Mesothelial cell of epicardium (in vitro differentiated cells): ENCODE measurements at places on chromosomes 7 and 10. TPM values are rescaled to one million over a fixed set of nuclear protein-coding genes. Genes with fewer than 3 reads are reported as not detected.

DNA sequence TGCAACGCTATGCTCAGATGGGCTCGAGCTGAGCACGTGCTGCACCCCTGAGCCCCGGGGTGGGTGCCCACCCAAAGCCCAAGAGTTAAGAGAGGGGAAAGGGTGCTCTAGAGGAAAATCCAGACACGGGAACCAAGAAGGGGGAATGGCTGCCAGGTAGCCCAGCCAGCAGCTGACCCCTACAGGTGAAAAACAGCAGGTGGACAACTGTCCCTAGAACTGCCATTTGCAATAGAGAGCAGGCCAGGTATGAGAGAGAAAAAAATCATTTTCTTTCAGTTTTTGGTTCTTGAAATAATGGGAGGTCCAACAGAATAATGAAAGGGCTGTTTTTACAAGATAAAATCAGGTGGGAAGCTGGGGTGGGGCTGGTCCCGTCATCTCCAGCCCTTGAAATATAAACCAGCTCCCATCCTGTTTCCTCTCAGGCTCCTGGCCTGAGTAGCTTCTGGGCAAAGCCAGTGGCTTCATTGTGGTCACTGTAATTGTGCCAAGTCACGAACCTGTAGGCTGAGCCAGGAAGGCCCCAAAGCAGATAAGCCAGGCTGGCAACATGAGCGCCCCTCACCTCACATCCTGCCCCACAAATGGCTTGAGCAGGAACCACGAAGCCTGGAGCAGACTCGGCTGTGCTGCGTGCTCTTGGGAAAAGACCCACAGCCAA is 257.8 kb downstream of the SNX10 start:
- no peaks in the 10 kb centered on the region for H3K36me3 ChIP-seq
- no peak overlapping the region for H3K27ac ChIP-seq
- H3K27me3 ChIP-seq = peaks cover 15% of the 10 kb centered on the region
- H3K4me1 ChIP-seq = peaks cover 23% of the 10 kb centered on the region
- no peak overlapping the region for H3K4me3 ChIP-seq
- no peak for DNase-seq

GRCh38 chr10:71255808-71256660 is 43.7 kb downstream of the UNC5B start:
- H3K27me3 ChIP-seq = no peaks in the 10 kb centered on the region
- H3K4me3 ChIP-seq = no peak overlapping the region
- H3K27ac ChIP-seq = no peak overlapping the region
- H3K4me1 ChIP-seq = peaks cover 56% of the 10 kb centered on the region
- DNase-seq = no peak

DNA sequence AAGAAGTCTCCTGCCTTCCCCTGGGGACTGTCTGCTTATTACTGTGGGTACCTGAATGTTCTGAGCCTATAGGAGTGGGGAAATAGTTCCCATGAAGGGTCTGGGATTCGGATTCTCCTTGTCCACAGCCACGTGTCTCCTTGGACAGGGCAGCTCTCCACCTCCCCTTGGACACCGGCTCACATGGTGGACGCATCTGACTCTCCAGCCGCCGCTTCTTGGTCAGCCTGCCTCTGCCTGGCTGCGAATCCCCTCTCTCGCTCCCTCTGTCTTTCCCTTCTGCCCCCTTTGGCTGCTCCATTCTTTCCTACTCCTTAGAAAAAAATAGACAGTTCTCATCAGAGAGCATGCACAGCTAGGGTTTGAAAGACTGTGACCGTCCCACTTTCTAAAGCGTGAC is 46.9 kb downstream of the JAKMIP3 start:
- H3K27ac ChIP-seq = no peak overlapping the region
- no peaks in the 10 kb centered on the region for H3K4me1 ChIP-seq

The AKR1D1 gene
- total RNA-seq = not detected in 3 replicates

The ECHDC3 gene
- total RNA-seq = 5.1 to 8.6 TPM (median 5.7 TPM) in 3 replicates

The LEP gene
- total RNA-seq = not detected in 3 replicates
